Activated CD4-positive, alpha-beta T cell treated with anti-CD3 and anti-CD28 coated beads, Interleukin-2, amount 10 ng/mL, durations not matched to agents 7 days and 5 days (primary cell): ENCODE measurements at places on chromosomes 12 and 14. TPM values are rescaled to one million over a fixed set of nuclear protein-coding genes. Genes with fewer than 3 reads are reported as not detected.
A peak's percentile ranks its signal among the peaks of the same experiment; 100 is the strongest.

DNA sequence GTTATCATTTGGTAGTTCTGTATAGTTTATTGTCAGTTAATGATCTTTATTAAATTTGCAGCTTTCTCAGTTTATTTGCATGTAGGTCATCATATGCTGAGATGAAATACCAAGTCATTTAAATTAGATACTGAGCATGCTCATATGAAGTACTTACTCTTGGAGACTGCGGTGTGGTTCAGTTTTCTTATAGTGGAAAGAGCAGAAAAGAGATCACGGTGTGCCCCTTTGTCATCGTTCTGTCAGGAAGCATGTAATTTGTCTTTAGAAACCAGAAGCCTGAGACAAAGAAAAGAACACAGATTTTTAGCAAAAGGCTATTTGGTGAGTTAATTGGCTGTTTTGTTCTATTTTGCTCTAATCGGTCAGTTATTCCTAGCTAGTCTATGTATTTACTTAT, 75.6 kb downstream of the PLEKHA5 start:
- no peaks in the 10 kb centered on the region for H3K4me1 ChIP-seq
- H3K27me3 ChIP-seq = no peaks in the 10 kb centered on the region
- H3K27ac ChIP-seq = no peak overlapping the region
- no peaks in the 10 kb centered on the region for H3K36me3 ChIP-seq
- no peak overlapping the region for H3K4me3 ChIP-seq

The ABCD4 gene
- 62.4 TPM for total RNA-seq

The CCDC38 gene
- not detected for total RNA-seq

The RDH16 gene
- 0.31 TPM for total RNA-seq

DNA sequence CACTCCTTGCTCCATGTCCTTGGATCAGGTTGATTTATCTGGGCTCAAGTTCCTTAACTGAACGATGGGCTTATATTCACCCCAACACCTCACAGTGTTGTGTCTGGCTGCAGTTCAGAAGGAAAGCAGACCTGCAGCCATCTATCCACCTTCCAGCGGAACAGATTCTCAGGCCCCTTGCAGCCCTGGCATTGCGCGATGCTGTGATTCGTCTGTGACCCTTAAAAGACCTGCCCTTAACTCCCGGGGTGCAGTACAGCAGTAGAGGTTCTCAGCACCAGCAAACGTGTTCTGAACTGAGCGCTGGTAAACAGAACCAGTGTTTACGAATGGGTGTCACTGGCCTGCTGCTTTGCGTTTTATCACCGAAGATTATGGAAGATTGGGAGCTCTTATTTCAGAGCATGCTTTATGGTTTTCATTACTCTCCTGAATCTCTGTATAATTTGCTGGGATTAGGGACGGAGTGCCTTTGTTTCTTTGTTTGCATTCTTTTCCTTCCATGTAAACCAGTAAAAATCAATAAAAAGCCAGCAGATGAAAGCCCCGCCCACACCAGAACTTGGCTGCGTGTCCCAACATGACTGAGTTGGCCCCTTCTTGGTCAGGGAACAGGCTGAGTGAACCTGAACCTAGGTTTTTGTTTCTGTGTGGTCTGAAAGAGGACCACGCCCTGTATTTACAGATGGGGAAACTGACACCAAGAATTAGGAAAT, 286.7 kb upstream of the CRY1 start:
- peaks cover 26% of the 10 kb centered on the region for H3K4me1 ChIP-seq
- DNase-seq = no peak
- H3K36me3 ChIP-seq = peaks cover 3% of the 10 kb centered on the region
- H3K27me3 ChIP-seq = no peaks in the 10 kb centered on the region
- H3K4me3 ChIP-seq = no peak overlapping the region
- no peak overlapping the region for H3K27ac ChIP-seq

The ZC3H14 gene
- 33.6 TPM for total RNA-seq

DNA sequence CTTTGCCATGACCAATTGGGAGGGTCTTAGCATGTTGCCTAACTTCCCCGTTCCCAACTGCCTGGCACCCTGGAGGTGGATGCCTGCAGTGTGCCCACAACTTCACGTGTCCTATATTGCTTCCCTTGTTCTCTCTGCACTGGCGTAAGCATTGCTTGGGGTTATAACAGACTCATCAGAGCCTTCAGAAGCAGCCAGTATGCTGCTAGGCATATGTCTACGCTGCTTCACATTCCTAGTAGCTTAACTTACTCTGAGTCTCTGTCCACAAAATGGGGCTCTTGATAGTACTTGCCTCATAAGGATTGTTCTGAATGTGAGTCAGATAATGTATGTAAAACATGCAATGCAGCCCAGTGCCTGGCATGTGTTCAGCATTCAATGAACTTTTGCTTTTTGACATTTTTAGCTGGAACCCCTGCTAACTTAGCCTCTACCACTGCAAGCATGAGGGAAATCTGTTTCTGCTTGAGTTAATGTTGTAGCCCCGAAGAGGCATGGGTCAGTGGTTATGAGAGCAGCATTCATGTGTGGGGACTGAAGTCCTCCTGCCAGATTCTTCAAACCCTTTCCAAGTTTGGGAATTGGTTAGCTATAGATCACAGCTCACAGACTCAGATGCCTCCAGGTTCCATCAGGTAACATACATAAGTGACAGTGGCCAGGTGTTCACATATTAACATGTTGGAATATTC, 2.8 kb downstream of the SLC5A8 start:
- no peaks in the 10 kb centered on the region for H3K36me3 ChIP-seq
- no peak for DNase-seq
- H3K4me1 ChIP-seq = no peaks in the 10 kb centered on the region
- no peak overlapping the region for H3K27ac ChIP-seq
- no peak overlapping the region for H3K4me3 ChIP-seq
- peaks cover 27% of the 10 kb centered on the region for H3K27me3 ChIP-seq

The TBC1D30 gene
- total RNA-seq = 0.20 TPM

- H3K36me3 ChIP-seq = no peaks in the 10 kb centered on the region
- DNase-seq = no peak
- H3K4me3 ChIP-seq = no peak overlapping the region
- H3K27ac ChIP-seq = no peak overlapping the region
Observed at GRCh38 chr12:107679336-107679735, 6.3 kb upstream of the PWP1 start.

DNA sequence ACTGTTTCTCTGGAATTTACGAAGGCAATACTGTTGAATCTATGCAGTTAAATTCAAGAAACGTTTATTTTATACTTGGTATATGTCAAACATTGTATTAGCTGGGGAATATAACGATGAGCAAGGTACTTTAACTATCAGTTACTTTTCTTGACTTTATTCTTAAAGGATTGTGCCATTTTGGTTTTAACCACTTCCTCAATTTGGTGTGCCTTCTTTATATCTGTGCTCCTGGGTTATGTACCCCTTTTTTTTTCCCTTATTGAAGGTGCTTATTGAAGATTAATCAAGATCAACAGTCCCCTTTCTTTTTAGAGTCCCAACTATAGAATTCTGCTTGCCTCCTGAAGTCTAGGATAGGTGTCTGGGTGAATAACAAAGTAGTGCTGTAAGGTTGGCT, 5.8 kb downstream of the RAB21 start:
- peaks cover 47% of the 10 kb centered on the region for H3K4me1 ChIP-seq
- H3K27ac ChIP-seq = no peak overlapping the region
- peaks cover 74% of the 10 kb centered on the region for H3K36me3 ChIP-seq
- DNase-seq = no peak
- H3K27me3 ChIP-seq = no peaks in the 10 kb centered on the region

The RESF1 gene
- total RNA-seq = 137 TPM

The PPM1H gene
- total RNA-seq = not detected

The TMEM233 gene
- not detected for total RNA-seq

- H3K4me3 ChIP-seq = no peak overlapping the region
- H3K27ac ChIP-seq = no peak overlapping the region
- H3K36me3 ChIP-seq = no peaks in the 10 kb centered on the region
- no peaks in the 10 kb centered on the region for H3K4me1 ChIP-seq
- no peaks in the 10 kb centered on the region for H3K27me3 ChIP-seq
Observed at GRCh38 chr14:84465880-84466279, 1064.1 kb upstream of the FLRT2 start.

DNA sequence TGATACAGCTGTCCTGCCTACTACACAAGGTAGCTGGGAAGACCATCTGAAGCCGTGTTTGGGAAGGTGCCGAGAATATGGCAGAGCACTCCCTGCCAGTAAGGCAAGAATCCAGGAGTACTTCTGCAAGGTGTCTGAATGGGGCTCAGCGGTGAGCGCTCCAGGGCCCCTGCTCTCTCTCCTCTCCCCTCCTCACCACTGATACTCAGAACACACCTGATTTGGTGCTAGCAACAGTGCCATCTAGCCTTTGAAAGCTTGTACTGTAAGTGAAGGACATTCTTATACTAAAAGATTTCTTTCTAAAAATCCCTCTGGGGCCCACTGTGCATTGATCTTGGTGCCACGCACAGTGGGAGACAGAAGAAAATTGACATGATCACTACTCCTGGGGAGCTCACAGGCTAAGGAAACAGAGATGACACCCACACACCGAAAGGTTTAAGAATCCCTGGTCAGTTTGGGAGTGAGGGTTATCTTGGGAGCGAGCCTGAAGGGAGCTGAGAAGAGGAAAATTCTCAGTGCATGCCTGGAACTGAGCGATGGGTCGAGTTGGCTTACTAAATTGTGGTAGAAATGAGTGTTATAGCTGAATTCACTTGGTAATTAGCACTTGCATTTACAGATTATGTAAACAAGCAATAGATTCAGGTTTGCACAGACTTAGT, 216.9 kb downstream of the NTF3 start:
- H3K36me3 ChIP-seq = no peaks in the 10 kb centered on the region
- DNase-seq = no peak
- H3K4me1 ChIP-seq = no peaks in the 10 kb centered on the region
- H3K27ac ChIP-seq = no peak overlapping the region

DNA sequence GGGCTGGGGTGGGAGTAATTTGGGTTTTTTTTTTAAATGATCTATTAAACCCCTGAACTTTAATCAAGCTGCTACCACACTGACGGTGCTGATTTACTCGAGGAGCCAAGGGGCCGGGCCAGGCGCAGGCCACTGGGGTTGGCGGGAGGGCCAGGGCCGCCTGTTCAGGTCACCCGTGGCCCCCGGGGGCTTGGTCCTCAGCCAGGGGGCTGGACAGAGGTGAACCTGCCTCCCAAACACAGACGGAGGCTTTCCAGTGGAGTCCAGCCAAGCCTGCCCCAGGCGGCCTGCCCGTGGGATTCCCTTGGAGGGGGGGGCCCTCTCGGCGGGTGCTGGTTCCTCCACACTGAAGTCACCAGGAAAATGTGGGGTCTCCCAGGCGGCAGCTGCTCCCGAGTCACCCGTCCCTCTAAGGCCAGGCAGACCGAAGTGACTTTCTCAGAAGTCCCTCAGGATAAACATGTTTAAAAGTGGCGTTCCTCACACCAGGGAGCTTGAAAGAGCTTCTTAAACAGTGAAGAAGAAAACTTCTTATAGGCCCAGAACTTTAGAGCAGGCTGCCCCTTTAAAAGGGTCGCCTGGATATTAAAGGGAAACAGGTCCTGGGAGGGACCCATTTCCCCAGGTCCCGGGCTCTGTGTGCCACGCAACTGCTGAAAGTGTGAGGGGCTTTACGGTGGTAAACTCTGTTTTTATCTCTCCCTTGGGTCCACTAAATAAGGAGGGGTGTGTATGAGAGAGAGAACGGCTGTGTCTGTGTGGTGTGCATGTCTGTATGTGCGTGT, 167.2 kb upstream of the GSC start:
- no peaks in the 10 kb centered on the region for H3K36me3 ChIP-seq
- no peak overlapping the region for H3K27ac ChIP-seq
- DNase-seq = no peak
- no peak overlapping the region for H3K4me3 ChIP-seq
- H3K27me3 ChIP-seq = peaks cover 8% of the 10 kb centered on the region
- no peaks in the 10 kb centered on the region for H3K4me1 ChIP-seq

DNA sequence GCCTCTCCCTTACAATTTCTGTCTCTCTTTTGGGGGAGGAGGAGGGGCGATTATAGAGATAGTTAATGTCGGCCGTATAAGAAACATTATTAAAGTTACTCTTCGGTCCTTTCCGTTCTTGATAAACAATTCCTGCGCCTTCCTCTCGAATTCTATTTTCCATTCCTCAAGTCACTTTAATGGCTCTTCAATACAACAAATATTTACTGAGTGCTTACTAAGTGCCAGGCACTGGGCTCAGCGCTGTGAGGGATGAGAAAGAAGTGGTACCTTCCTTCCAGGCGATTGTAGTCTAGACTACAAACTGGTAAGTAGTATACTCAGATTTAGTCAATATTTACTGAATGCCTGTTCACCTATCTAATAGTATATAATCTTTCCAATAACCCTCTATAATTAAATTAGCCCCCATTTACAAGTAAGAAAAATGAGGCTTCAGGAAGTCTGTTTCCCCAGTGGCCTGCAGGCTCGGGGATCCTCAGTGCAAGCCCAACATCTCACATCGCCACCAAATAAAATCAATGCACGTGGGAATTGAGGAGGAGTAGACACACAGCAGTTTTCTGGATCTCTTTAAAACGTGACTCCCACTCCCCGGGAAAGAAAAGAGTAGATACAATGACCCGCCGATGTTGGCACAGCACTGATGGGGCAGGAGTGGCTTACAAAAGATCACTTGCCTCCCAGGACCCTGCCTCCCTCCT, 589 bp upstream of the ZNF219 start:
- H3K4me3 ChIP-seq = peak overlapping the region; percentile 77
- H3K4me1 ChIP-seq = peaks cover 39% of the 10 kb centered on the region
- peak overlapping the region; percentile 38 for H3K27ac ChIP-seq
- peaks cover 18% of the 10 kb centered on the region for H3K27me3 ChIP-seq
- no peaks in the 10 kb centered on the region for H3K36me3 ChIP-seq

The GOLGA3 gene
- 51.4 TPM for total RNA-seq

The CD163 gene
- total RNA-seq = not detected

DNA sequence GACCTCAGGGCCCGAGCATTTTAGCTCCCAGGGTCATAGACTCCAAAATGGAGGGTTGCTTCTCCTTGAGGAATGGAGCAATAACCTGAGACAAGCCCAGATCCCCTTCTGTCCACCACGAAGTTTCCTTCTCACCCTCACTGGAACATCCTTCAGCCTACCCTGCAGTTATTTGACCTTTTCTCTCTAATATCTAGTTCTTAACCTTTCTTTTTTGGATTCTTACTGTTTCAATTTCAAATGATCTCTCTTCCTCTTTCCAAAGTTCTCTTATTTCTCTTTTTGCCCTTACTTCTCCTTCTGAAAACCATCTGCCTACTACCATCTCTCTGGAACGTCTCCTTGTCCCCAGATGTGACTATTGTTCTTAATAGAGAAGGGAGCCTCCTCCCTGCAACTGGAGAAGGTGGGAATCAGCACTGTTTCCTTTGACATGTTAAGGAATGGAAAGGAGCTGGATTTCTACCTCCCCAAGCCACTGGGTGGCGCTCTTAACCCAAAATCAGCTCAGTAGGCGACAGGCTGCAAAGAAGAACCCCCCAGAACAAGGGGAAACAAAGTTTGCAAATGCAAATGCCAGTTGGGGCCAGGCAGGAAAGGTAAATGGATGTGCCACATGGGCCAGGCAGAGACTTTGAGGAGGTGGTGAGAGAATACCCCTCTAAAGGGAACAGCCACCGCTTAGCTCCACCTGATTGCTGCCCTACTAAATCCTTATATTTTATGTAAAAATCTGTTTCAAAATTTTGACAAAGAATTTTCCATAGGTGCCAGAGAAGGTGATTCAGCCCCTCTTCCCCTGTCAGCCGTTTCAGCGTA, 22.4 kb upstream of the PDE1B start:
- peak; percentile 39 for DNase-seq
- H3K4me3 ChIP-seq = no peak overlapping the region
- H3K27ac ChIP-seq = peak overlapping the region; percentile 21
- peaks cover 79% of the 10 kb centered on the region for H3K36me3 ChIP-seq
- no peaks in the 10 kb centered on the region for H3K27me3 ChIP-seq
- no peaks in the 10 kb centered on the region for H3K4me1 ChIP-seq

GRCh38 chr14:100731846-100732765, 5.4 kb downstream of the DLK1 start:
- H3K27ac ChIP-seq = no peak overlapping the region
- no peak for DNase-seq
- H3K36me3 ChIP-seq = no peaks in the 10 kb centered on the region
- no peak overlapping the region for H3K4me3 ChIP-seq
